Activated T-helper 1 cell treated with anti-CD3 and anti-CD28 coated beads, Interleukin-2, amount 50 U/mL, for 16 hours (primary cell): ENCODE measurements at places on chromosomes 7 and 10.

DNA sequence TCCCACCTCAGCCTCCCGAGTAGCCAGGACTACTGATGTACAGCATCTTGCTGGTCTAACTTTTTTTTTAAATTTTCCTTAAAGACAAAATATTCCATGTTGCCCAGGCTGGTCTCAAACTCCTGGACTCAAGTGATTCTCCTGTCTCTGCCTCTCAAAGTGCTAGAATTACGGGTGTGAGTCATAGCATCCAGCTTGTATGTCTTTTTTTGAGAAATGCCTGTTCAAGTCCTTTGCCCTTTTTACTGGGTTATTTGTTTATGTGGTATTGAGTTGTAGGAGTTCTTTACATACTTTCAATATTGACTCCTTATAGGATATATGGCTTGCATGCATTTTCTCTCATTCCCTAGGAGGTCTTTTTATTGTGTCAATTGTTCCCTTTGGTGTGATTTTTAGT, 486.4 kb downstream of the MAGI2 start:
- no peak for DNase-seq

DNA sequence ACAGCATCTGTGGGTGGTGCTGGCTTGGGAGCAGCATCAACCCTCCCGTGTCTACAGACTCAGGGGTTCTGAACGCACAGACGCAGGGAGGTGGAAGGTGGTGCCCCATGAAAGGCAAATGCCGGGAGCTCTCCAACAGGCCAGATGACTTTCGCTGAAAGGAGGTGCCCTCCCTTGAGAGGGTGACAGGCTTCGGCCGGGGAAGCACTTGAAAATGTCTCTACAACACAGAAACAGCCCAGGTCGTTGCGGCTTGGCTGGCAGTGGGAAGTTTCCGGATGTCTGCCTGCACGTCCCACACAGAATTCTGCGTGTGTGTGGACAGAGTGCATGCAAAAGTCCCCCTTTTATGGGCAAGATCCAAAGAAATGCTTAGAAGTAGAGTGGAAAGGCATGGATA, 239.6 kb downstream of the SKAP2 start:
- no peak for DNase-seq

GRCh38 chr10:29346296-29347001, 57.6 kb downstream of the LYZL1 start:
- no peak for DNase-seq

DNA sequence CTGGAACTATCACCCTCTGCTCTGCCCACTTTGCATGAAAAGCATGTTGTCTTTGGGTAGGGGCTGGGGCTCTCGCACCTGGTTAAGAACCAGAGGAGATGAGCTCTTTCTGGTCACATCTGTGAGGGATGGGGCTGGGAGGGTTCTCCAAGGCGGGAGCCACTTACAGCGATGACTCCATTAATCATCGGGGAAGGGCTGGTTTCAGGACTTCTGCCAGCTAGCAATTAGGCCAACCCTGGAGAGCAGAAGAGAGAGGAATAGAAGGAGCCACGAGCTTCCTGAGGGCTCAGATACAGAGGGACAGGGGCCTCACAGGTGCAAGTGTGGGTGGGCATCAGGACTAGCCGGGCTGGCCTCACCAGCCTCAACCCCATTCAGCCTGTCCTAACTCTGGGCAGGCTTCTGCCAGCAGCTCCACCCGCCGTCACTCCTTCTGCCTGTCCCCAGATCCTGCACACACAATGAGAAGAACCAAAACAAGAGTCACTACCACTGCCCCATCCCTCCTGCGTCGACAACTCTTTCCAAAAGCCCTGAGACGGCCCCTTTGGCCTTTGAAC, 8.4 kb downstream of the AQP1 start:
- no peak for DNase-seq

DNA sequence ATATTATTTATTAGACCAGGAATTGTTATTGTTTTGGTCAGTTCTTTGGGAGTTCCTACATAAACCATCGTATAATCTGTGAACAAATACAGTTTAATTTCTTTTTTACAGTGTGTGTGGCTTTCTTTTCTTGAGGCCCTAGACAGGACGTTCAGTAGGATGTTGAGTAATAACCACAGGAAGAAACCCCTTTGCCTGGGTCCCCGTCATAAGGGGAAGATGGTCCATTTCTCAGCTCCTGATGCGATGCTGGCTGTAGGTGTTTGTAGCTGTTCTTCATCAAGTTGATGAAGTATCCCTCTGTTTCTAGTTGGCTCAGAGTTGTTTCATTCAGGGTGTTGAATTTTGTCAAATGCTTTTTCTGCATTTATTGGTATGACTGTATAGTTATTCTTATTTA, 219.7 kb upstream of the ADARB2 start:
- DNase-seq: no peak

DNA sequence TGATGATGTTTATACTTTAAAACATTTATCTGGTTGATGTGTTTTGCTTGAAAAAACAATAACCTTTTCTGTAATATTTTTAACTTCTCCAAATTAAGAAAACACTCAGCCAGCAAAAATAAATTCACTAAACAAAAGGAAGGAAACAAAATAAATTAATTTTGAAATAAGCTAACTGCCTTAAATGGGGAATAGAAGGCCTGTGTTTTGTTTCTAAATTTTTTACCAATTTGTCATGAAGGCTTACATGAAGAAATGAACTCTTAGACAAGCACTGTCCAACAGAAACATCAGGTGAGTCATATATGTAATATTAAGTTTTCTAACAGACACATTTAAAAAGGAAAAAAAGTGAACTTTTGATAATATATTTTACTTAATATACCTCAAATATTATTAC, 68.5 kb downstream of the LRRN3 start:
- DNase-seq: no peak

- no peak for DNase-seq
Measured at GRCh38 chr10:74175510-74176379, 24.7 kb downstream of the ADK start.

DNA sequence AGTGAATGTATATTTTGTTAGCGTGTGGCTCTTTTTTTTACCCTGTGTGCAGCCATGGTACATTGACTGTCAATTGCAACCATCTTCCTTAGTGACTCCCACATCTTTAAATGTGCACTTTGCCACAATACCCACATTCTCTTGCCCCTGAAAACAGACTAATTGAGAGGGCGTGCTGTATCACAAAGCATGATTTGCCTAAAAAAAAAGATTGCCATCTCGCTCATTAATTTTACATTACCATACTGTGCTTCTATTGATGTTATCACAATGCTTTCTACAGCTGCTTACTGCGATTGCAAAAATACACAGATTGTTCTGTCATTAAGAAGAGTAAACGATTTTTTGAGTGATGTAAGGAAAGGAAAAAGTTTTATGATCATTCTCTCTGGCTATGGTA, 613.1 kb upstream of the NRP1 start:
- no peak for DNase-seq

DNA sequence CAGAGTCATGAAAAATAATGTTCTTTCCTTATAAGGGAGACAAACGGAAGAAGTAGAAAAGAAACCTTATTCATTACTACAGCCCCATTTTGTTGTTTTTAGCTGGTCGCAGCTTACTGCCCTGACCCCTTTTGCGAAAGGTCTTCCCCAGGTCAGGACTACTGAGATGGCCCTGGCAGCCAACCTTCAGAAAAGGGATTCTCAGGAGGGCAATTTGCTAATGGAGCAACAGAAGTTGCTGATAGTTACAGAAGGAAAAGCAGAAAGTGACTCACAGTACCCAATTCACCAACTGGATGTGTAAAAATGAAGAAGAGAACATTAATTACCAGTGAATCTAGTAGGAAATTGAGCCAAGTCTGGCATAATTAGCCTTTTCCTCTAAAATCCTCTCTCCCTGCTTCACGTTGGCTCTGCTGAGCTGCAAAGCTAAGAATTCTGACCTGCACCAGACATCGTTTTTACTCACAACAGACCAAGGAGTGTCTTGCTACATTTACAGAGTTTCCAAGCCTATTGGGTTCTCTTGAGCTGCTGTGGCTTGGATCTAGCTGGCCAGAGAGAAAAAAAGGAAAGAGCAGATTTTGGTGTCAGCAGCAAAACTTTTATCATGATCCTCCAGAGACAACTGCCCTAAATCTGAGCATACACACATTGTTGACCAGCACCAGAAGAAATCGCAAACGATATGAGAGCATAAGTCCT, 499.9 kb upstream of the FZD8 start:
- DNase-seq: no peak

DNA sequence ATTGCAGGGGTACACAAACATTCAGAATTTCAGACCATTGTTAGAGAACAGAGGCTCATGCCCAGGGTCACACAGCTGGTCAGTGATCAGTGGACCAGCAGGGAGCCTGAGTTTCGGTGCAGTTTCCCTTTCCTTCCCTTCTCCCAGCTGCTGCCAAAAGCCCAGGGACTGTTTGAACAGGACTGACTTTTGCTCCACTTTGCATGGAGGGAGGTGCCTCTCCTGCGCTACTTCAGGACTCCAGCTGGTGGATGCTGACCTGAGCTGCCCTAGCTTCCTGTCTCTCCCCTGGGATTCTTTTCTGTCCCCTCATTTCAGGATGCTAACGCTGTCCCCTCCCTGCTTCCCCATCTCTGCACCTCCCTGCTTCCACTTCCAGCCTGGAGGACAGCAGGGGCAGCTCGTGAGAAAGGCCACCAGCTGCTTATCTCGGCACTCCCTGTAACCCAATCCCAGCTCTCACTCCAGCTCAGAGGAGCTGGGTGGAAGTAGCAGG, 14.5 kb downstream of the SH2D4B start:
- DNase-seq: no peak

GRCh38 chr7:25851332-25852210, 300.4 kb upstream of the NFE2L3 start:
- DNase-seq: peak; percentile 18

DNA sequence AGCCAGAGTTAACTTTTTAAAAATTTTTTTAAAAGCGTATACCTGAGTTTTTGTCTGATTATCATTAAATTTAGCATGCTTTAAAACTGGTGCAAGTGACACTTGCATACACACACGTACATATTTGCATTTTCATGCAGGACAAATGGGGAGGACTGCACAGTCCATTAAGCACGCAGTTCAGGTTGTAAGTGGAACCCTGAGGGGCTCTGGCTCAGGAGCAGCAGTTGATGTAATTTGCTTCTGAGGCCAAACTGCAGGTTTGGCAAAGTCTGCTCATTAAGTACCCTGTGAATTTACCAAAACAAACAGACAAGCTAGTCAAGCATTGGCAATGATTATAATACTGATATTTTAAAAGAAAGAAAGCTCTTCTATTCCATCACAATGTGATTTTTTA, 215.8 kb upstream of the PFKP start:
- DNase-seq: no peak
